NCI-H1436 (cell line): ENCODE measurements at places on chromosomes 1 and 21.

- no peak for DNase-seq
Measured at GRCh38 chr1:28494737-28495136, 11.1 kb upstream of the RCC1 start.

DNA sequence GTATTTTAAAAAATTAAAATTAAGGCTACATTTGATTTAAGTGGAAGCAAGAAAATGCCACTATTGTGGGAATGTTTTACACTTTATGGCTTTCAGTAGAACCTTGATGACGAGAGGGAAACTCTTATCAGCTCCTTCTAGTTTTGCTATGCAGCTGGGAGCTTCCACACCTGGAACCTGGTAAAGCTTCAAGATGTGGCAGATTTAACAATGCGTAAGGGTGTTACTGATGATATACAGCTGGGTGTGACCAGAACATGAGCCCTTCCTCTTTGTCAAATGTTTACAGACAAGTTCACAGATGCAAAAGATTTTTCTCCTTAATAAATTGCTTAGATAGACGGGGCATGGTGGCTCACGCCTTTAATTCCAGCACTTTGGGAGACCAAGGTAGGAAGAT lies 20.3 kb downstream of the TTC13 start:
- no peak for DNase-seq

DNA sequence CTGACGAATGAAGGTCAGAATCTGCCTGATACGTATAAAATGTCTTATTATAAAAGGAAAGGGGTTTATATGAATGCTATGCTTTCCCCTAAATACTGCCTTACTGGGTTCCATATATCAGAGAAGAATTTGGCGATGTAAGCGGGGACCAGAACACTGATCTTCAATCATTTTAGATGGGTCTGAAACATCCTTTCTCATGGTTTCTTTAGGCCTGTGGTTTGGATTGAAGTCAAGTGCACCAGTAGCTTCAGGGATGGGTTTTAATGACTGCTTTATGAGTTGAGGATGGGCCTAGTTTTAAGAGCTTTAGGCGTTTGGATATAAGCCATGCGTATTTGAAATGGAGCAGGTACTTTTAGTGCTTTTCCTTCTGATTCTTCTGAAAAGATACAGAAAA lies 6.9 kb downstream of the FMN2 start:
- DNase-seq = no peak

GRCh38 chr21:25857308-25858074 lies 122.7 kb downstream of the GABPA start:
- no peak for DNase-seq

DNA sequence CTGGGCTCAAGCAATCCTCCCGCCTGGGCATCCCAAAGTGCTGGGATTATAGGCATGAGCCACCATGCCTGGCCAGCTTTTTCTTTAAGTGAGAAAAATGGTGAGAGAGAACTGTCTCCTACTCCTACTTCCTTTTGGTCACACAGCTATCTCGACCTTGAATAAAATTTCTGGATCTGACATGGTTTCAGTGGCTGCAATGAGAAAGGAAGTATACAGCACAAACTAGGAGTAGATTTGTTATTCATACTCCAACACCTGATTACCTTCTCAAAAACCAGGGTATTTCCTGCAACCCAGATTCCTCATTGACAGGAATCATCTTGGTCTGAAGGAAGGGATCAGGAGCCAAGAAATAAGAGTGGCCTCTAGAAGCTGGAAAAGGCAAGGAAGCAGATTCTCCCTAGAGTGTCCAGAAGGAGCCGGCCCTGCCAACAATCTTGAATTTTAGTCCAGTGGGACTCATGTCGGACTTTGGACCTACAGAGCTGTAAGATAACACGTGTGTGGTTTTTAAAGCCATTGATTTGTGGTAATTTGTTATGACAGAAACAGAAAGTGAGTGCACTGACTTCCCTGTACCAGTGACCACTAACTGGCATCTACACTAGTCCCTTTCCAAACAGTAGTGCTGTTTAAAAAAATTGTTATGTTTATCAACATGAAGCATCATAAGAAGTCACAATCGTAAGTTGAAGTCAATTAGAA lies 516.6 kb downstream of the SMYD3 start:
- DNase-seq = no peak
